ENCODE measurements at places on chromosomes 5 and 9.

GRCh38 chr9:71895117-71895516, 15.9 kb downstream of the ABHD17B start:
- DNase-seq = no peak

- DNase-seq = no peak
These were observed 28.0 kb upstream of the IRX2 start for GRCh38 chr5:2779459-2779858.

DNA sequence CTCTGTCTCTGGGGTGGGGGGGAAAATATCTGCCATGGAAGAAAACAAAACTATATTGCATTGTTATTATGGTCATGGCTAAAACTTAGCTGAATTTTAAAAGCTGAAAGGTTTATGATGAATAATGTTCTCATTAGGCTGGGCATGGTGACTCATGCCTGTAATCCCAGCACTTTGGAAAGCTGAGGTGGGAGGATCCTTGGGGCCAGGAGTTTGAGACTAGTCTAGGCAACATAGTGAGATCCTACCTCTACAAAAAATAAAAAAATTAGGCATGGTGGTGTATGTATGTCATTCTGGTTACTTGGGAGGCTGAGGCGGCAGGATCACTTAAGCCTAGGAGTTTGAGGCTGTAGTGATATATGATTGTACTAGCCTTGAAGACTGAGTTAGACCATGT, 44.5 kb downstream of the IPO11 start:
- DNase-seq = no peak

- DNase-seq = no peak
These were observed 55.9 kb downstream of the MRPL36 start for GRCh38 chr5:1743769-1744085.

- DNase-seq = no peak
These were observed 2.7 kb upstream of the ANP32B start for GRCh38 chr9:97980479-97980803.

DNA sequence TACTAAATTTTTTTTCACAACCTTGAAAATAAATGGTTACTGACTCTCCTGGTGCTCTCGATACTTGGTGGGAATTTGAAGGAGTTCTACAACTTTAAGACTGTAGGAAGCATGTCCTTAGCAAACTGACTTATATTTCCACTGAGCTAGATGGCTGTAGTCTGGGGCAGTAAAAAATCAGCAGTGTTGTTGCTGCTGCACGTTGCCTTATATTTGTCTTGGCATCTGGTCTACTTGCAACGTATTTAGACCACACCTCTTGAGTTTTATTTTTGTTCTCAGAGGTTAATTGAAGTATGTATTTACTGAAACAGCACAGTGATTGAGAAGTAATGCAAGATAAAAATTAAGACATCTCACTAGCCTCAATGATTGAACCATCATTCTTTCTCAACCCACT, 76.3 kb downstream of the ERMP1 start:
- no peak for DNase-seq

All from D721Med (cell line).